GM23338 (cell line): ENCODE measurements at places on chromosomes 2 and 18. TPM values are rescaled to one million over a fixed set of nuclear protein-coding genes. Genes with fewer than 3 reads are reported as not detected.

GRCh38 chr18:74040459-74041332 lies 106.9 kb downstream of the FBXO15 start:
- peak; percentile 81 for DNase-seq

DNA sequence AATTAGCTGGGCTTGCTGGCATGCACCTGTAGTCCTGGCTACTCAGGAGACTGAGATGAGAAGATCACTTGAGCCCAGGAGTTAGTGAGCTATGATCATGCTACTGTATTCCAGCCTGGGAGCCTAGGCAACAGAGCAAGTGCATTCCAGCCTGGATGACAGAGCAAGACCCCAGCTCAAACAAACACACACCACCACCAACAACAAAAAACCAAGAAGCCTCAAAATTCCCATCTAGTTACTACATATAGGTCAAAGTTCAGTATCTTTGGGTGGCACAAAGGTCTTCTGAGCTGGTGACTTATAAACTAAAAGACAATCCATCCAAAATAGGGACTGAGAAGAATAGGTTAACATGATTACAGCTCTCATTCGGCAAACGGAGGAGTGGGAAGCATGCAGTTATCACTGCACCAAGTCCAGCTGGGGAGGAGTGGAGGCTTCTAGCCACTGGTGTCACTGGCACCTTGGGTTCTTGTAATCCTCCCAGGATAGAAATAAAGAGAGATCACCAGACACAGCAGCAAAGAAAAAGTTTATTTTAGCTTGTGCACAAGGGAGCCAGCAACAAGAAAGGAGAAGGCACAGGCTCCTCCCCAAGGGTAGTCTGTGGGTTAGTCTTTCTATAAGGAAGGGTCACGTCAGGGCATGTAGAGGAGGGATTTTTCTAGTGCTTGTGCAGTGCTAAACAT lies 57.4 kb downstream of the SH2D6 start:
- no peak for DNase-seq

RUFY4 gene
- polyA plus RNA-seq: 0.27 and 0.89 TPM in 2 replicates

- no peak for DNase-seq
These were observed 49.4 kb downstream of the POLE4 start for GRCh38 chr2:75007819-75008218.

FKBP7 gene
- 9.0 and 12.1 TPM in 2 replicates for polyA plus RNA-seq

RAPGEF4 gene
- polyA plus RNA-seq: 0.80 and 1.7 TPM in 2 replicates
